ENCODE measurements at places on chromosomes 5 and 9.
A peak's percentile ranks its signal among the peaks of the same experiment; 100 is the strongest.

- no peak for DNase-seq
These were observed 31.5 kb downstream of the RAPGEF1 start for GRCh38 chr9:131708226-131709002.

DNA sequence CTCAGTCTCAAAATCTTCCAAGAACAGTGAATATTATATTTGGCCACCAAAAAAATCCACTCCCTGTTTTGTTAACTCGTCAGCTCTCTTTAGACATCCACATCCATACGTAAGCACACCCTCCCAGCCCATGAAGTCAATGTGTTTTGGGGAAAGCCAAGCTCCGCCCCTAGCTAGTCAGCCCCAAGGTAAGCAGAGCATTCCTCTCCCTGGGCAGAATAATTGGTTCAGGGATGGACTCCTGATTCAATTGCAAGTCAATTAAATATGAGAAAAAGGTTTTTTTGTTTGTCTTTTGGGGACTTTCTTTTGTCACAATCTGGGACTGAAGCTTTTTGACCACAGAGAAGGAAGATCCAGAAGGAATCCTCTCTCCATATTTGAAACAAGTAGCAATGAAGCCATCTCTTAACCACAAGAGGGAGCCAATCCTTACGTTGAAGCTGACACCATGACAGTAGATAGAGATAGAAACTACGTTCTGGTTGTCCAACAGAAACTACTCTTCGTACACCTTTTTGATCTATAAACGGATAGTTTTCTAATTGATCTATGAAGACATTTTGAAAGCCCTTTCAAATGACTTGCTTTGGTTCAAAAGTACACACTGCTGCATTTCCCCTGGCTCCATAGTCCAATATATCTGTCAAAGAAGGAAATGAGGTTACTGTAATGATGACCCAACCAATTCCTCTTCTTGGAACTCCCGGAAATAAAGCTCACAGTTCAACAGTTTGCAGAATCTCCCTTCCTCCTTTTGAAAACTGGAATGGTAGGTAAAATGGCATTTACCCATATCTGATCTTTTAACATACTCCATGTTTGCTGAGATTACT lies 166.4 kb downstream of the TLE1 start:
- DNase-seq, result peak; percentile 23

- no peak for DNase-seq
These were observed 14.1 kb downstream of the SLC25A46 start for GRCh38 chr5:110752953-110753352.

GRCh38 chr9:109771087-109771486 lies 8.9 kb upstream of the PALM2AKAP2 start:
- DNase-seq, result no peak

DNA sequence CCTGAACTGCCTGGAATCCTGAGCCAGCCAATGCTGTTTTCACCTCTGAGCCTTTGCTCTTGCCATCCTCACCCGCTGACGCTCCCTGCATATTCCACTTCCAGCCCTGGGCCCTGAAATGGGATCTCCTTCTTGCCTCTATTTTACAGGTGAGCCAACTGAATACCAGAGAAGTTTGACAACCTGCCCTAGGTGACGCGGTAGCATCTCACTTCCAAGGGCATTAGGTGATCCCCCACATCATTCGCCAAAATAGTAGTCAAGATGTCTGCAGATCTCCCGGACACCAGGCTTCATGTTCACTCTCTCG lies 43.5 kb downstream of the FOXI1 start:
- no peak for DNase-seq

DNA sequence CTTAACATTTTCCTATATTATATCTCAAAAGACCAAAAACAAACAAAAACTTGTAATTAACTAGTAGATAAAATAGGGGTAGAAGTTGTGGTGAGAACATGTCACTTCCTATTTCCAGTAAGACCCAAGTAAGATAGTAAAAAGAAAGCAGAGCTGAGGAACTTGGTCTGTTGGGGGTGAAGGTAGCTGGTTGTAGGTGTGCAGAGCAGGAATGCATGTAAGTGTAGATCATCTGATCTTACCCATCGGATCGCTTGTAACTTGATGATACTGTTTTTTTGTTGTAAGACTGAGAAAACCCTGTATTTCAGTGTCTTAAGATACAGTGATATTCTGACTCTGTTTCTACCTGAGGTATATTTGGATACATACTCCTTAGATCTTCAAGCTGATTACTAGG lies 5.7 kb downstream of the SRP19 start:
- no peak for DNase-seq

GRCh38 chr5:126680191-126680817 lies 79.6 kb downstream of the PHAX start:
- DNase-seq, result no peak

DNA sequence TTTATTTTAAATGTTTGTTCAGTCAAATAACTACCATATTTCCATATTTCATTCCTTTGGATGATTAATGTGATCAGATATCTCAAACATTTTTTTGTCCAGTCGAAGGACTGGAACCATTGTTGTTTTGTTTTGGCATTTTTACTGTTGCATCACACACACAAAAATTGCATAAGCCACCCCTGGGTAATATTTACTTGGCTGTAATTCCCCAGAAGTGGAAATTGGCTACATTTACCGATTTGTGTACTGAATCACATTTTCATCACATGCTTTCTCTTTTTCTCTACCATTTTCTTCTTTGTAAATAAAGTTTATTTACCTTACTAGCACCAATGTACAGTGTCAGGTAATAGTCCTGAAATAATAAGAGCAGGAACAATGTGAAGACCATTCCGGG lies 1729.7 kb upstream of the WWC1 start:
- no peak for DNase-seq

GRCh38 chr5:139266236-139266635 lies 27.3 kb upstream of the MATR3 start:
- no peak for DNase-seq

GRCh38 chr5:10534561-10535530 lies 29.0 kb upstream of the ANKRD33B start:
- no peak for DNase-seq

- no peak for DNase-seq
These were observed 25.3 kb upstream of the ZNF608 start for GRCh38 chr5:124771761-124772160.

DNA sequence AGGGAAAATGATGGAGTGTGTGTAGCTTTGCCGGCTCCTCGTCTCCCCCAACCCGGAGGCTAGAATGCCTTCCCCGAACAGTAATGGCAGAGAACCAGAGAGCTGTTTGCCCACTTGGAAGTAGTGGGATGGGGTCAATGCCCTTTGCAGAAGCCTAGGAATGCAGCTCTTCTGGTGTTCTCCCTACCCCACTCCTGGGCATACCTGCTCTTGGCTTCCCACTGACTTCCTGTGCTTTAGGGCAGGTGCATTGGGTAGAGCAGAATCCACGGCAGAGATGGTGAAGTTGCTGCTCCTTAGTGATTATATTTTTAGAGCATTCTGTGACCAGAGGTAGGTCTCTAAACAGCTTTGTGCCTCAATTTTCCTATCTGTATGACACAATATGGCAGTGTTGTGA lies 134.6 kb downstream of the BOD1 start:
- no peak for DNase-seq

GRCh38 chr5:86465052-86465838 lies 152.5 kb upstream of the COX7C start:
- DNase-seq, result no peak

- DNase-seq, result no peak
These were observed 95.4 kb upstream of the LIFR start for GRCh38 chr5:38651806-38652205.

DNA sequence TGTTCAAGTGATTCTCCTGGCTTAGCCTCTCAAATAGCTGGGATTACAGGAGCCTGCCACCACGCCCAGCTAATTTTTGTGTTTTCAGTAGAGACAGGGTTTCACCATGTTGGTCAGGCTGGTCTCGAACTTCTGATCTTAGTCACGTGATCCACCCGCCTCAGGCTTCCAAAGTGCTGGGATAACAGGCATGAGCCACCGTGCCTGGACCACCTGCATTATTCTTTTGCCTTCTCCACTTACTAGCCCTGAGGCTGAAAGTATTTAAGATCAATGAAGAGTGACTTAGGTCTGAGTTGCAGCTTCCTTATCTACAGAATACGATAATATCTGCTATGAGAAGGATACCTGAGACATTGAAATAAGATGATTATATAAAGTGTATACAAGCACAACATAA lies 123.9 kb downstream of the LMNB1 start:
- DNase-seq, result no peak

GRCh38 chr5:81639556-81639955 lies 111.3 kb downstream of the SSBP2 start:
- no peak for DNase-seq

- DNase-seq, result no peak
These were observed 26.8 kb downstream of the SMAD5 start for GRCh38 chr5:136159457-136159856.

DNA sequence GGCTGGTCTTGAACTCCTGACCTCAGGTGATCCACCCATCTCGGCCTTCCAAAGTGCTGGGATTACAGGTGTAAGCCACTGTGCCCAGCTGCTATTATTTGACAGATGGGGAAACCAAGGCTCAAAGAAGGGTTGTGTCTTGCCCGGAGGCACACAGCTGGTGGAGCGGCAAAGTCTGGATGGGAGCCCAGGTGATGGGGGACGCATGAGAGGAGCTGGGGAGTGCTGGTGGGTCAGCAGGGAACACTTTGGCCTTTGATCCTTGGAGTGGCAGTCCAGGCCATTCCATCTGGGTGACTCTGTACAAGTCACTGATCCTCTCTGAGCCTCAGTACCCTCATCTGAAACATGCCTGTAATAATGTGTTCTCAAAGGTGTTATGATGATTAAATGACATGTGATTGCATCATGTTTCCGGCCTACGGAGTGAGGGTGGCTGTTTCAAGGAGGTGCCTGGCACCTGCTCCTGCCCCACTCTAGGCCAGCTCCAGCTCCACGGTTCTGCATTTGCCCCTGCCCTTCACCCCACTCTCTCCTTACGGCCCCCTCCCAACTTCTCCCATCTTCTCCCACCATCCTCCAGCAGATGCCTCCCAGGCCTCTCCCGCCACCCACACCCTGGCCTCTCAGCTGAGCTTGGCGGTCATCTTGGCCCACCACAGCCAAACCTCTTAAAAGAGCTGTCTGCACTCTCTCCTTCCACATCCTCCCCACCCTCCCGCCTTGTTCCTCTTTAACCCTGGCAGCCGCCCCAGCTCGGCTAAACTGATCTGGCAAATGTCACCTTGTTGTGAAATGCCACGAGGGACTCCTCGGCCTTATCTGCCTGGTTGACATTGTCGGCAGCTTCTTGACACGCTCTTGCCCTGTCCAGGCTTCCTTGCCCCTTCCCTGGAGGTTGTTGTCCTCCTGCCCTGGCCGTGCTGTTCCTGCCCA lies 5.5 kb upstream of the DBN1 start:
- DNase-seq, result no peak

DNA sequence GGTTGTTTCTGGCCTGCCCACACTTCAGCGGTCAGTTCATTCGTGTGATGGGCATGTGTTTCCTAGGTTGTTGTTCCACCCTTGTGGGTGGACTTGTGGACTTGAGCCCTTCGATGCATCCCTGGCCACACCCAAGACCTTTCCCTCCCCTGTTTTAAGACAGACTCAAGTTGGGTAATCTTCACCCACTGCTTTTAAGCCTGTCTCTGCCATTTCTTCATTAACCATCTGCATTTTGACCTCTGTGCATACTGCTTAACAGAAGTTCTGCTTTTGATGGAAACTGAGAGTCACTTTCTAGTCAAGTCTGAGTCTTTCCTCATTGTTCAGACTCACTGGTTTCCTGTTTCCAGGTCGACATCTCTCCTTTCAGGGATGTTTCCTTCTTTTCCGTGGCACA lies 233.7 kb downstream of the ARHGEF28 start:
- DNase-seq, result no peak

GRCh38 chr5:127941646-127942045 lies 141.9 kb upstream of the SLC12A2 start:
- DNase-seq, result no peak

DNA sequence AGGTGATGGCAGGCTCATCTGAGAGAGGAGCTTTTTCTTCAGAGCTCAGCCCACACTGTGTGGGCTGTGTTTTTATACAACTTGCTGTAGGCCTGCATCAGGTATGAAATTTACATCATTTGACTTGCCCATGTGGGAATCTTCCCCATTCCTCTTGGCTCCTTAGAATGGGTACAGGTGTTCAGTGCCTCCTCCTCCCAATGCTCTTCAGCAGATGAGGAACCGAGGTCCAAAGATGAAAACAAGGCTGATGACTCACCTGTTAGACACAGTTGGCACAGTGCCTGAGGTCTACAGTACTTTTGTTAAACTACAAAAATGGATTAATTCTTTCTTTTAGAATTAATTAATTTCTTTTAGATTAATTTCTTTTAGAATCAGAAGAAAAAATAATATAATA lies 20.8 kb downstream of the PAPPA start:
- no peak for DNase-seq

DNA sequence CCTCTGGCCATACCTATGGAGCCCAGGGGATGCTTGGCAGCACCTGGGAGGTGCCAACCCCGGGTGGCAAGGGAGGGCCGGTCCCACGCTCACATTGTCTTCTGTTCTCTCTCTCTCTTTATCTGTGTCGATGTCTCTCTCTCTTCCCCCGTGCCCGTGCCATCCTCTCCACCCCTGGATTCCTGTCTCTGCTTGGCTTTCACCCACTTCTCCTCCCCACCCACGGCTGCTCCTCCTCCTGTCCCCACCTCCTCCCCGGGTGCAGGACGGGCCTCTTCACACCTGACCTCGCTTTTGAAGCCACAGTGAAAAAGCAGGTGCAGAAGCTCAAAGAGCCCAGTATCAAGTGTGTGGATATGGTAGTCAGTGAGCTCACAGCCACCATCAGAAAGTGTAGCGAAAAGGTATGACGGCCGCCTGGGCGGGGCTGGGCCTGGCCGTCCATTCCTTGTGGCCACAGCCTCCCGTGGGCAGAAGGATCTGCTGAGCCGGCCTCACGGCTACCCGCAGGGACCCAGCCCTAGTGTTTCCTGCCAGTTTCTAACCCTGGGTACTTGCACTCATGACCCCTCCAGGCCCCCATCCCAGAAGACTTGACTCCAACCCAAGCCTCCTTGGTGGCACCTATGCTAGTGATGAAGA lies 22.7 kb downstream of the DNM1 start:
- no peak for DNase-seq

GRCh38 chr9:128192601-128193371 lies 1.4 kb upstream of the CIZ1 start:
- peak; percentile 77 for DNase-seq

GRCh38 chr5:31047007-31047406 lies 146.5 kb upstream of the CDH6 start:
- DNase-seq, result no peak

GRCh38 chr5:31987985-31988710 lies 186.0 kb downstream of the GOLPH3 start:
- DNase-seq, result no peak

- DNase-seq, result no peak
These were observed 6.2 kb downstream of the NKX2-5 start for GRCh38 chr5:173228639-173229381.
